ENCODE measurements at places on chromosomes 11 and 22.

- no peak for DNase-seq
Measured at GRCh38 chr22:40250608-40251007, 72.9 kb downstream of the TNRC6B start.

DNA sequence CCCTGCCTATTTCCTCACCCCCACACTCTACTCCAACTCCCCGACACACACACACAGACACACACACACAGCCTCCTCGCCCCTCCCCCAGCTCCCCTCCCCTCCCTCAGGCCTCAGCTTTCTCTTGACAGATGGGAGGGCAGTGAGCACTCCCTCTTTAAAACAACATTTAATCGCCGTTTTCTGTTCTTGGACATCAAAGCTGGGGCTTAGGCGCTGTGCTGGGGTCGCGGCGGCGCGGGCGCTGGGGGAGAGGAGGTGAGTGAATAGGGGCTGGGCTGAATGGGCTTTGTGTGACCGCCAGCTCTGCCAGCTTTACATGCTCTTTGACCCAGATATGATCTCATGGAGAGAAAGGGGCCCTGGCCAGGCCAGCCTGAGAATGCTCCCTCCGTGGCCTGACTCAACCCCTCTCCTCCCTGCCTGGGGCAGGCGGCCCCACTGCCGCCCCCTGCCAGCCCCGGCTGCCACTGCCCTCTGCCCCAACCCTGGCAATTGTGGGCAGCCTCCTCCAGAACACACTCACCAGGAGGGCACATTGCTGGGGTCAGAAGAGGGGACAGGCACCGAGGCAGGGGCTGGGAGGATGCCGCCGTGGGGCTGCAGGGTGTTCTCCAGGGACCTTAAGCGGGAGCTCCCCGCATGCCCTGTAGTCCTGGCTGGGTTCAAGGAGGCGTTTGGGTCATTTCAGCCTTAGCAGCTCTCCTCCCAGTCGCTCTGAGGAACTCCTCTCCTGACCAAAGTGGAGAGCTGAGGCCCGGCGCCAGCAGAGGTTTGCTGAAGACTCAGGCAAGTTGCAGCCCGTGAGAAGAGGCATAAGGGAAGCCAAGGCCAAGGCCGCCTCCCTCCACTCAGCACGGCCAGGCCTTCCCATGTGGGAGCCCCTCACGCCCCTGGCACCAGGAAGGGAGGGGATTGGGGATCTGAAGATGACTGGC, 38.3 kb upstream of the NNMT start:
- DNase-seq = no peak

GRCh38 chr22:48796310-48797015, 1031.2 kb downstream of the BRD1 start:
- no peak for DNase-seq

GRCh38 chr11:6397156-6397555, 6.9 kb downstream of the SMPD1 start:
- no peak for DNase-seq

DNA sequence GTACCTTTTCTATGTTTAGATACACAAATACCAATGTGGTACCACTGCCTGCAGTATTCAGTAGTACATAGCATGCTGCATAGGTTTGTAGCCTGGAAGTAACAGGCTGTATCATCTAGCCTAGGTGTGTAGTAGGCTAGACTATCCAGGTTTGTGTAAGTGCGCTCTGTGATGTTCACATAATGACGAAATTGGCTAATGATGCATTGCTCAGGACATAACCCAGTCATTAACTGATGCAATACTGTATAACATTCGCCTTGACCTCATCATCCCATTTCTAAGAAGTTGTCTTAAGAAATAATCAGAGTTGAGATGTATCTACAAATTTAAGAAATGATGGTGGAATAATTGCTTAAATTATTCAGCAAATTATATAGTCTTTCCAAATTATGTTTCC, 116.0 kb upstream of the TIMP3 start:
- DNase-seq = no peak

- no peak for DNase-seq
Measured at GRCh38 chr11:80773919-80774318, 1333.1 kb upstream of the TENM4 start.

GRCh38 chr11:105553025-105553424, 56.8 kb upstream of the GRIA4 start:
- no peak for DNase-seq

DNA sequence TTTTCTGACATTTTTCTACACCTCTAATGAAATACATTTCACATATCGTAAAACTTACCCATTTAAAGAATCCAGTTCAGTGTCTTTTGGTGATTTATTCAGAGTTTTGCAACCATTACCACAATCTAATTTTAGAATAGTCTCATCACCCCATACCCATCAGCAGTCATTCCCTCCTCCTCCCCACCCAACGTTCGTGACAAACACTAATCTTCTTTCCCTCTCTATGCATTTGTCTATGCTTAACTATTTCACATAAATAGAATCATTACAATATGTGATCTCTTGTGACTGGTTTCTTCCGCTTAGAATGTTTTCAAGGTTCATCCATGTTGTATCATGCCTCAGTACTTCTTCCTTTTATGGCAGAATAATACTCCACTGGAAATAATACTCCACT, 9.5 kb downstream of the TTC28 start:
- DNase-seq = no peak

- DNase-seq = no peak
Measured at GRCh38 chr22:44166498-44167276, 14.0 kb upstream of the PARVG start.

GRCh38 chr11:79412761-79413160, 28.1 kb downstream of the TENM4 start:
- no peak for DNase-seq

- DNase-seq = no peak
Measured at GRCh38 chr11:79461666-79462645, 21.1 kb upstream of the TENM4 start.

DNA sequence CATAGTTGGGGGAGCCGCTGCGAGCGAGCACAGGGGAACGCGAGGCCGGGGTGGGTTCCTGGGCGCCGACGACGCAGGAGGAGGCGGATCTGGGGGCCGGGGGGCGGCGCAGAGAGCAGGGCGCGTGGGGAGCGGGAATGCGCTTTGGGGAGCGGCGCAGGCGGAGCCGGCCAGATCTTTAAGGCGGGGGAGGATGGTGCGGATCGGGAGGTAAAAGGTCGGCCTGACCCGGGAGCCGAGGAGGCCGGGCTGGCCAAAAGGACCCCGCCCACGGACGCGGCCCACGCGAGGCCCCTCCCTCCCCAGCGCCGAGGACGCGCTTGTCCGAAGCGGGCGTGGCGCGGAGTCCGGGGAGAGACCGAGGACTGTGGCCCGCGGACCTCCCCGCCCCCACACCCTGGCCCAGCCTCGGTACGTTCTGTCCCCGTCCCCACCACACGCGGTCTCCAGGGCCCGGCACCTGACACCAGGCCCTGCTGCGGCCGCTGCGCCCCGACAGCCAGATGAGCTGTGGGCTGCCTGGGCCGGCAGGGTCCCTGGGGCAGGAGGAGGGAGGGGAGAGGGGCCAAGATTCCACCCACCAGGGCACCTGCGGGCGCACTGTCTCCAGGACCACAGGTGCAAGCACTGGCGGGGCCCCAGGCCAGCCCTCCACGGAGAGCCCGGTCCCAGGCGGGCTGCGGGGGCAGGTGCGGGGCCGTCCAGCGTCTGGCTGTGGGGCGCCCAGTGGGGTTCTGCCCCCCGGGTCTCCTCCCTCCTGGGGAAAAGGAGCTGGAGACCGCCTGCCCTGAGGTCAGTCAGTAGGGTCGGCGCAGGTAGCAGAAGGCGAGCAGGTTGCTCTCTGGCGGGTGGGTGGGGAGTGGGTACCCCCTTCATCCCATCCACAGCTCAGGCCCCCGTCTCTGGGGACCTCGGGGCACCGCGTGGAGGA, 10.9 kb downstream of the PIM3 start:
- no peak for DNase-seq

DNA sequence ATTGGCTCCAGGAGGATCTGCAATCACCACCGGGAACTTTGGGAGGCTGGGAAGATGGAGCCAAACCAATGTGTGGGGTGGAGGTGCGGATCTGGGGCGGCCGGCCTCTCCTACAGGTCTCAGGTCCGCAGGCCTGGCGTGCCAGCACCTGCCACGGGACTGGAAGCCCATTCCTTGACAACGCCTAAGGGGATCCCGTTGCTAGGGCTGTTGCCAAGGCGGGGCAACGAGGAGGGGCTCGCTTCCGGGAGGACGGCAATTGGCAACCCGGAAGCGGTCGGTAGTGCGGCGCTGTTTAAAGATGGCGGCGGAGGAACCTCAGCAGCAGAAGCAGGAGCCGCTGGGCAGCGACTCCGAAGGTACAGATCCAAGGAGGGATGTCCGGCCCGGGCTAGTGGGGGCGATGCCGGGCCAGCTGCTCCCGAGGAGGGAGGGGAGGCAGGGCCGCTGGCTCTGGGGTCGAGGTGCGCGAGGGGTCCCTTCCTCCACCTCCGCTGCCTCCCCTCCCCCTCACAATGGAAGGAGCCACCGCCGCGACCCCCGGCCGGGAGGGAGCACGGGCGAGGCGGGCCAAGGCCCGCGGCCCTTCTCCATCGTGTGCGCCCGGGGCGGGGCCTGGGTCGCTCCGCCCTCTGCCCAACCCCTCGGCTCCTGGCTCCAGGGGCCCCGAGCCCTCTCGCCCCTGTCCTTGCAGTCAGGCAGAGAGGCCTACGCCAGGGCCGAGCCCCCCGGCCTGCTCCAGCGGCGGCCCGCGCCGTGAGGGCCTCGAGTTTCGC, at the start of gene OTUB1:
TSS of gene OTUB1 (plus strand) at position 283 of the 776 bp plus-strand sequence. CDS start at position 302, 19 bp downstream.
- DNase-seq = peak; percentile 85

GRCh38 chr22:42947211-42947990, 67.5 kb downstream of the PACSIN2 start:
- peak; percentile 77 for DNase-seq

DNA sequence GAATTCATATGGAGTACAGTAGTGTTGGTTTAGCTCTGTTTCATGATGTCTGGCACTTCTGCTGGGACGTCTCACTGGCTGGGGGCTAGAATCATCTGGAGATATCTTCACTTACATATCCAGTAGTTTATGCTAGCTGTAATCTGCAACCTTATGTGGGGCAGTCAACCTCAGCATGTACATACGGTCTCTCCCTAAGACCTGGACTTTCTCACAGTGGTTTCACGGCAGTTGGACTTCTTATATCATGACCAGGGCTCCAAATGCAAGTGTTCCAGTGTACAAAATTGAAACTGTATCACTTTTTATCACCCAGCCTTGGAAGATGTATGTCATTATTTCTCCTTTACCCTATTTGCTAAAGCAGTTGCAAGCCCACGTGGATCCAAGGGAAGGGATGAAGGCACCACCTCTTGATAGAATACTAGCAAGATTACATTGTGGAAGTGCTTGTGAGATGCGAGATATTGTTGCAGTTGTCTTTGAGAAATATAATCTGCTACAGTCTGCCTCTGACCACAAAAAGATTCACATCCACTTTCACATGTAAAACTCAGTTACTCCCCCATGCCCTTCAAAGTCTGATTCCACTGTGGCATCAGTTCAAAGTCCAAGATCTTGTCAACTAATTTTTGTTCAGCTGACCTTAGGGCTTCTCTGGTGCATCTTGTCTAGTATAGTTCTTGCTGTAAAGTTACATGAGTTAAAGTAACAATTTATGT, 316.6 kb upstream of the NCAM1 start:
- DNase-seq = no peak

DNA sequence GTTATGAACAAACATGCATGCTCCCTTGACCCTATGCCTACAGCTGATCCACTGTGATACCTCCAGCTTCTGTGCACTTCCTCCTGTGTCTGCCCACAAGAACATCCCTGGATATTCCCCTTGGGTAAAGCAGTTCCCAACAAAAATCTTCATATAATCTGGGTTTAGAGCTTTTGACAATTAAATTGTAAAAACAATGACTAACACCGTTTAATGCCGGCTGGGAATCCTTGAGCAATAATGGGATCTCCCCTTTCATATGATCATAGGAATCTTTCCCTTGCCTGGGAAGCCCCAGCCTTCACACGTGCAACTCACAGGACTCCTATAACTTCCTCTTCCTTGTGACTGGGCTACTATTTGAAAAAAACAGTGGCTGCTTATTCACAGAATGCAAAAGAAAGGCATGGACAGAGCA, 6.3 kb upstream of the ZC3H12C start:
- no peak for DNase-seq

DNA sequence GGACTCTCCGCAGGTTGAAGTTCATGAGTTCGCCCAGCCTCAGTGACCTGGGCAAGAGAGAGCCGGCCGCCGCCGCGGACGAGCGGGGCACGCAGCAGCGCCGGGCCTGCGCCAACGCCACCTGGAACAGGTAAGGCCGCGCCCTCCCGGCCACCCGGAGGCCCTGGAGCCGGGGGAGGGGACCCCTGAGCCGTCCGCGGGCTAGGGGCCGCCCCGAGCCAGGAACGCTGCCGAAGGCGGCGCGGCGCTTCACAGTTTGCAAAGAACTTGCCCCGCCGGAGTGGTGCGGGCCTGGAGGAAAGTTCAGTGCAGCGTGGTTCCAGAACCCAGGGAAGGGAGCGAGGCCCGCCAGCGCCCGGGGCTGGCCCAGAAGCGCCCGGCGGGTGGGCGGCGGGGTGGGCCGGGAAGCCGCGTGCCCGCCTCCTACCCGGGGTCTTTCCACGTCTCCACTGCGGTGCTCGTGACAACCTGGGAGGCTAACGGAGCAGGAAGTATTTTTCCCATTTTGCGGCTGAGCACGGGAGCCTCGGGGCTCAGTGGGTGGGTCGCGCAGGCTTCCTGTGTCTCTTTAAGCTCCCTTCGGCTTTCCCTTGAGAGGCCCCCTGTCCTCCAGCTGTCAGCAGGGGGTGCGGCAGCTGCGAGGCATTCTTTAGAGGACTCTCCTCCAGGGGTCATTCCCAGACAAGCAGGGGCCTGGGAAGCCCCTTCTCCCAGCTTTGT, 635 bp downstream of the PRR5 start:
- no peak for DNase-seq

GRCh38 chr11:67057205-67057672, 592 bp downstream of the RHOD start:
- no peak for DNase-seq

- no peak for DNase-seq
Measured at GRCh38 chr22:41147722-41148121, 55.3 kb downstream of the EP300 start.

GRCh38 chr11:6931146-6931713, 5.0 kb downstream of the ZNF215 start:
- no peak for DNase-seq

- no peak for DNase-seq
Measured at GRCh38 chr11:3169255-3170043, 4.3 kb upstream of the OSBPL5 start.

DNA sequence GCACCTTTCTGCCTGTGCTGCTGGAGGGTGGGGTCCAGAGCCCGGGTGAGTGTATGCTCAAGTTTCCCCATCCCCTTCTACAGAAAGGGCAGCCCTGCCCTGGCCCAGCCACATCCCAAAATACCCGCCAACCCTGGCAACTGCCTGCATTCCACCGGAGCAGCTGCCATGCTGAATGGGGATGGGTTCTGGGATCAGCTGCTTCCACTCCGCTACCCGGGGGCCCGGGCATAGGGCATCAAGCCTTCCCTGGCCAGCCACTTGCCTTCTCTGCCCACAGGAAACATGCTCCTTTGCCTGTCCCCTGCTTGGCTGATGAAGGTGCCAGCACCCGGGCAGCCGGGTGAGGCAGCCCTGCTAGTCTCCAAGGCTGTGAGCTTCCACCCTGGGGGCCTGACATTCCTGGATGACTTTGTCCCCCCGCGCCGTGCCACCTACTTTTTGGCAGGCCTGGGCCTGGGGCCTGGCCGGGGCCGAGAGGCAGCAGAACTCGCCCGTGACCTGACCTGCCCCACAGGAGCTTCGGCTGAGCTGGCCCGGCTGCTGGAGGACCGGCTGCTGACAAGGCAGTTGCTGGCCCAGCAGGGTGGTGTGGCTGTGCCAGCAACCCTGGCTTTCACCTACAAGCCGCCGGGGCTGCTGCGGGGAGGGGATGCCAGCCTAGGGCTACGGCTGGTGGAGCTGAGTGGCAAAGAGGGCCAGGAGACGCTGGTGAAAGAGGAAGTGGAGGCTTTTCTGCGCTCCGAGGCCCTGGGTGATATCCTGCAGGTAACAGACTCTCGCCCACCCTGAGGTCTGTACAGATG, 3.2 kb downstream of the CARNS1 start:
- DNase-seq = no peak
